Activated CD4-positive, alpha-beta T cell treated with anti-CD3 and anti-CD28 coated beads for 36 hours (primary cell): ENCODE measurements at places on chromosomes 4 and X. TPM values are rescaled to one million over a fixed set of nuclear protein-coding genes. Genes with fewer than 3 reads are reported as not detected.

DNA sequence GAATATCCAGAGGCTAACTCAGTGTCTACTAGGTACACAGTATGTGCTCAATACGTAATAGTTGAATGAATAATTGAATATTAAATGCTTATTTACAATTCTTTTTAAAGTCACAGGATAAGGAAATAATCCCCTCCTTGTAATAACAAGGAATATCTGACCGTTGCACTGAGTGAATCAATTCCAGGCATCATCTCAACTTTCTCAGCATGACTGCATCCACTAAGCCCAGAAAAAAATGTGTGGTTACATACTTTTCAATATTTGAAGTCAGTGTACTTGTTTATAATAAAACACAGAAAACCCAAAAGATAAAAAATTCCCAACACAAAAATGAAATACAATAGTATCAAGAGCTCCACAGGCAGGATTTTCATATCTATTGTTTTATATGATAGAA lies 105.4 kb downstream of the TMEM144 start:
- H3K36me3 ChIP-seq = no peaks in the 10 kb centered on the region
- H3K27ac ChIP-seq = no peak overlapping the region
- peaks cover 4% of the 10 kb centered on the region for H3K27me3 ChIP-seq
- DNase-seq = no peak
- H3K4me1 ChIP-seq = no peaks in the 10 kb centered on the region

Gene MAGEA8
- not detected for total RNA-seq

DNA sequence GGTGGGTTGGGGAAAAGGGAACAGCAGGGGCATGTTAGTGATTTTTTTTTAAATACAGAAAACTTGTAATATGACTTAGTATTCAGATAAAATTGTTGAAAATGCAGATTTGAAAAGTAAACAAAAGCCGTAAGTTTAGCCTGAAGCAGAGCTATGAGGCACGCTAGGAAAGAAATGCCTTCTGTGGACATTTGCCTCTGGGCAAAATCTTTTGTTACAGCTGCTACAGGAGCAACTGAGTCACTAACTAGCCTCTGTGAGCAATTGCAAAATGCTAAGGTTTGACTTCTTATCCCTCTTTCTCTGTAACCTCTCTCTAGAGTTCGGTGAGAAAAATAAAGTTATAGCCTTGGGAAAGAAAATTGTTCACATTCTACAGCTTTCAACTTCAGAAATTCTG lies 350.0 kb downstream of the SLC7A11 start:
- H3K4me1 ChIP-seq = no peaks in the 10 kb centered on the region
- no peak for DNase-seq
- no peaks in the 10 kb centered on the region for H3K36me3 ChIP-seq

GRCh38 chr4:185202984-185203485 lies 765 bp downstream of the CFAP97 start:
- peak overlapping the region; percentile 94 for H3K4me3 ChIP-seq
- H3K4me1 ChIP-seq = peaks cover 41% of the 10 kb centered on the region
- H3K27me3 ChIP-seq = no peaks in the 10 kb centered on the region

DNA sequence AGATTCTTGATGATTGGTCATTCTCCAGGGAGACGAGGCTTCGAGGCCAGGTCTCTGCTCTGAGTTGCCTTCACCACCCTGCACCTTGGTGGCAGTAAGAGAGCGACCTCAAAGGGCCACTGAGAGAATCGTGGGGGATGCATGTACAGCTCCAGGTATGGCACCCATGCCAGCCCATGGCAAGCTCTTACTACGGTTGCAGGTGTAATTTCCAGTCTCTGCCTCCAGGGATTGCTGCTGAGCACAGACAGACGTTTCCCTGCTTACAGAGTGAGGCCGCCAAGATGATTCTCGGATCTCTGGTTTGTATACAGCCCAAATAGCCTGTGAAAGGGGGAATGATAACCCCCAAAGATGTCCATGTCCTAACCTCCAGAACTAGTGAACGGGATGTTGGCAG lies 16.3 kb upstream of the DRD5 start:
- H3K4me1 ChIP-seq = no peaks in the 10 kb centered on the region
- peak; percentile 46 for DNase-seq
- H3K27ac ChIP-seq = no peak overlapping the region

Gene MAML3
- total RNA-seq = 1.6 TPM

- peaks cover 69% of the 10 kb centered on the region for H3K4me1 ChIP-seq
- no peak for DNase-seq
- no peaks in the 10 kb centered on the region for H3K27me3 ChIP-seq
- H3K27ac ChIP-seq = peak overlapping the region; percentile 65
- H3K4me3 ChIP-seq = peak overlapping the region; percentile 18
Observed at GRCh38 chrX:19735244-19735643, 152.2 kb downstream of the SH3KBP1 start.

- H3K27ac ChIP-seq = no peak overlapping the region
- no peaks in the 10 kb centered on the region for H3K4me1 ChIP-seq
- DNase-seq = no peak
- H3K27me3 ChIP-seq = no peaks in the 10 kb centered on the region
- no peaks in the 10 kb centered on the region for H3K36me3 ChIP-seq
- no peak overlapping the region for H3K4me3 ChIP-seq
Observed at GRCh38 chr4:22695029-22695428, 2.3 kb downstream of the GBA3 start.

DNA sequence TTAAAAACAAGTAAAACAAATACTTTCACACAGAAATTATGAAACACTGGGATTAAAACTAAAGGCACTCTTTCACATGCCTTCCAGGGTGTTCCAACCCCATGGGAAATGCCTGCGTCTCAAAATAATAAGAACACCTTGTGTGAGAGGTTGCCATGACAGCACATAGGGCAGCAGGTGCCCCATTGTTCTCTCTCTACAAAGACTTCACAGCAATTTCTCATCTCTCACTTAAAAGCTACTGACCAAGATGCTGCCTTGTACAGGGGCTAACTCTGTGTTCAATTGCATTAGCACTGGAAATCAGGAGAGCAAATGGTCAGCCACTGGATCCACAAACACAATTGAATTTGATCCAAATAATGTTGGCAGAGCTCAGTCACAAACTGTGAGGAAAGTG lies 102.5 kb upstream of the GALNTL6 start:
- no peaks in the 10 kb centered on the region for H3K36me3 ChIP-seq

DNA sequence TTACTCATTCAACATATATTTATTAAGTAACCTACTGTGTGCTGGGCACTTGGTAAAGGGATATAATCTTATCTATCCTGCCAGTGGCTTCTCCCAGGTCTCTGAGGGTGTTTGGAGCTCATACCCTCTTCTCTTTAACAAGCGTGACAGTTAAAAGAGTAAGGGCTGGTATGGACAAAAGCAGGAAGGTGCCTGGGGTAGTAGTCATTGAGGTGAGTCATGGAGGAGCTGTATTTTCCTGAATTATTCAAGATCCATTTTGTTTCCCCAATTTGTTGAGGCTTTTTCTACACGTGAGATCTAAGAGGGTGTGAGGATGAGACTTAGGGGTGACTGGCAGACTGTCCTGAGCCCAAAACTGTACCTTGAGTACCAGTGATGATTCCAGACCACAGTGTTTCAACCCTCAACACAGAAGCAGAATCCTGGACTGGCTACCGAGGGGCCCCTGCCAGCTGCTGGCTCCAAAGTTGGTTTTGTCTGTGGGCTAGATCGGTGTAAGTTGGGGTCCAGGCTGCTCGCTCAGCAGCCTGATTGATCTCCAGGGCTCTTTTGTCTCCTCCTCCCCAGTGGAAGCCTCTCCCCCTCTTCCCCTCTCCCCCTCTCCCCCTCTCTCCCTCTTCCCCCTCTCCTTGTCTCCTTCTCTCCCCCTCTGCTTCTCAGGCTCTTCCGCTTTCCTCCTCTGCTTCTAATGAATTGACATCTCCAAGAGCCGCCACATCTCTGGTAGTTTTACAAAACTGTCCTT lies at the start of gene DRP2:
Gene DRP2 (plus strand): TSS at position 671 of the 748 bp plus-strand sequence. CDS start 11,862 bp downstream, outside the sequence.
- DNase-seq = no peak
- H3K27ac ChIP-seq = no peak within 1 kb of the TSS
- peaks cover 10% of the 10 kb centered on the region for H3K4me1 ChIP-seq
- H3K36me3 ChIP-seq = no peaks in the 10 kb centered on the region

DNA sequence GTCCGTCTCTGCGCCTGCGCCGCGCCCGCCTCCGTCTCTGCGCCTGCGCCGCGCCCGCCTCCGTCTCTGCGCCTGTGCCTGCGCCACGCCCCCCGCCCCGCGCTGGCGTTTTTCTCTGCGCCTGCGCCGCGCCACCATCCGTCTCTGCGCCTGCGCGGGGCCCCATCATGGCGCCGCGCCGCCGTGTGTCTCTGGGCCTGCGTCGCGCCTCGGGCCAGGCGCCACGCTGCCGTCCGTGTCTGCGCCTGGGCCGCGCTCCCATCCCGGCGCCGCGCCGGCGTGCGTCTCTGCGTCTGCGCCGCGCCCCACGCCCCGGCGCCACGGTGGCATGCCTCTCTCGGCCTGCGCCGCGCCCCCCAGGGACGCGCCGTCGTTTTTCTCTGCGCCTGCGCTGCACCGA lies 51.8 kb upstream of the DUX4 start:
- H3K36me3 ChIP-seq = no peaks in the 10 kb centered on the region
- H3K4me3 ChIP-seq = no peak overlapping the region
- no peaks in the 10 kb centered on the region for H3K27me3 ChIP-seq
- DNase-seq = no peak
- H3K4me1 ChIP-seq = no peaks in the 10 kb centered on the region
- H3K27ac ChIP-seq = no peak overlapping the region

DNA sequence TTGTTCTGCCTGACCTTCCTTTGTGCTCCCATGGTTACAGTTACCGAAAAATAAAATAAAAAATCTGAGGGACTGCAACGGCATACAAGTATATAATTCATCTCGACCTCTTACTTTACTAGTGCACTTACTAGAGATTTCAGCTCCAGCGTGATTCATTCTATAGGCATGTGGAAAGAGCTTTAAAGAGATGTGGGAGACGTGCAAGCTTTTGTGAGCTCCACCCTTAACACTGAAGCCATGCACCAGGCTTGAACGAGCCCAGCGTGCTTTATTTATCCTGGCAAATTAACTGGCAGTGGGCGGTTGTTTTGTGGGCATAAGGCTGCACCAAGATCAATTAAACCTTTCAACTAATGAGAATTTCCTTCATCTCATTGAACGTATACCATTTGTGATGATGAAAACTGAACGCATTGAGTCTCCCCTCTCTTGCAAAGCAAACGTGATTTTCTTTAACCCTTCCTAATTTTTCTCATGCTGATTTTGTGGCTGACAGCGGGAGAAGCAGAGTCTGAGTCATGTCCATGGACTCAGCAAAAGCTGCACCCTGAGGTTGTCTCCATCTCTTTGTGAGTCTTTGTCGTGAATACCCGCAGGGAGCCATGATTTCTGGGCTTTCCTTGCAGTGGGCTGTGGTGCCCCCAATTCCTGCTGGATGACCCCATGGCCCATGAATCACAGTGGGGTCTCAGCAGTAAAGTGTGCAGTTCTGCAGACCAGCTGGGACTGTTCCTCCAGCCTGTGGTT lies 60.1 kb downstream of the MXRA5 start:
- no peaks in the 10 kb centered on the region for H3K36me3 ChIP-seq
- no peak for DNase-seq
- H3K27ac ChIP-seq = no peak overlapping the region
- no peak overlapping the region for H3K4me3 ChIP-seq
- peaks cover 1% of the 10 kb centered on the region for H3K27me3 ChIP-seq

DNA sequence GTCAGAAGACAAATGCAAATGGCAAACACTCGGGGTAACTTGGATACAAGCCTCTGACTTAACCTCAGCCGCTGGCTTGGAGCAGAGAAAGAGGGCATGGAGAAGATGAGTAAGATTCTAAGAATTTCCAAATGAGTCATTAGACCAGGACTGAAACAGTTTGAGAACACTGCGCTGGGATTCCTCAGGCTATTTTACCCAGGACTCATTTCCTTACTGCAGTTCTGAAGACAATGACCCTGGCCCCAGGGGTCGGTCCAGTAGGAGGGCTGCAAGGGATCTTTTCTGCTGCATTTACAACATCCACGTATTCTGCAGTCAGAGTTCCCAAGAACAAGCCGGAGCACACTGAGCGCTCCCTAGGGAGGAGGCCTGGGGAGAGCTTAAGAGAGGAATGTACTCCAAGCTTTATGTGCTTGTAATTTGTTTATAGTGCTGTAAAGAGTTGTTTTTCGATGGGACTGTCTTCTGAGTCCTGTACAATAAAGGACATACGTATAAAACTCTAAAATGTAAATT lies 27.3 kb upstream of the SORBS2 start:
- DNase-seq = no peak
- H3K27me3 ChIP-seq = no peaks in the 10 kb centered on the region
- no peaks in the 10 kb centered on the region for H3K4me1 ChIP-seq
- no peak overlapping the region for H3K4me3 ChIP-seq

GRCh38 chrX:152245213-152245612 lies 106.8 kb upstream of the MAGEA10 start:
- DNase-seq = no peak
- H3K4me3 ChIP-seq = no peak overlapping the region
- H3K4me1 ChIP-seq = no peaks in the 10 kb centered on the region
- no peaks in the 10 kb centered on the region for H3K36me3 ChIP-seq
- no peaks in the 10 kb centered on the region for H3K27me3 ChIP-seq
- no peak overlapping the region for H3K27ac ChIP-seq

Gene ADH1A
- total RNA-seq = not detected

DNA sequence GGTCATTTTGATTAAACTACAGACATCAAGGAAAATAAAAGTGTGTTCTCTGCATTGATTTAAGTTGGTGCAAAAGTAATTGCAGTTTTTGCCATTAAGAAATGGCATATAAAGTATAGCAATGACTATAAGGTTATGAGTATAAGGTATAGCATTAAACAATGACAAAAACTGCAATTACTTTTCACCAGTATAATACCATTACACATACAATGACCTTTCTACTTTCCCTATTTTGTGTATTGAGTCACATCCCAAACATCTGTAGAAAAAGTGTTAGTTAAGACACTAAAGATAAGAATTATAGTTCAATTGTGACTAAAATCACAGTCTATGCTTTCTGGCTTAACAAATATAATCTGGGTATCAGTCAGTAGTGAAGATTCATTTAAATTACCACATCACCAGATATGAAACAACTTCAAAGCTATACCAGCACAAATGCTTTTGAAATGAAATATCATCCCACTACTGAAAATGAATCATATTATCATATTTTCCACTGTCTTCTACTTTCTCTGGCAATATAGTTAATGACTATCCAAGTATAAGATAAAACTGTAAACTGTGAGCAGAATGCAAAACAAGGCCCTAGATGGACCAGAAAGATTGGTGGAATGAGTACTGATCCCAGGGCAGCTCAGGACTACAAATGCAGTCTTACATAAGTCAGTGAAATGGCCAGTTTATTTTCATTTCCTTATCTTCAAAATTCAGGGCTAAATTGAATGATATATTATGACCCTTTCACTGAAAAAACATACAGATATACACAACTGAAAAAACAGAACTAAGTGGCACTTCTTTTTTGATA lies 241.1 kb downstream of the ANTXR2 start:
- peaks cover 17% of the 10 kb centered on the region for H3K27me3 ChIP-seq
- no peak for DNase-seq
- H3K36me3 ChIP-seq = no peaks in the 10 kb centered on the region
- H3K27ac ChIP-seq = peak overlapping the region; percentile 3
- no peak overlapping the region for H3K4me3 ChIP-seq
